Aorta (tissue), 5 donors: ENCODE measurements at places on chromosomes 5 and 9.

- H3K4me1 ChIP-seq = no peaks in the 10 kb centered on the region
- H3K4me3 ChIP-seq = no peak overlapping the region
- H3K27ac ChIP-seq = no peak overlapping the region
- no peak for DNase-seq
- no peaks in the 10 kb centered on the region for H3K36me3 ChIP-seq
- H3K27me3 ChIP-seq = no peaks in the 10 kb centered on the region
Measured at GRCh38 chr9:68997666-68998065, 16.2 kb downstream of the PRKACG start.

DNA sequence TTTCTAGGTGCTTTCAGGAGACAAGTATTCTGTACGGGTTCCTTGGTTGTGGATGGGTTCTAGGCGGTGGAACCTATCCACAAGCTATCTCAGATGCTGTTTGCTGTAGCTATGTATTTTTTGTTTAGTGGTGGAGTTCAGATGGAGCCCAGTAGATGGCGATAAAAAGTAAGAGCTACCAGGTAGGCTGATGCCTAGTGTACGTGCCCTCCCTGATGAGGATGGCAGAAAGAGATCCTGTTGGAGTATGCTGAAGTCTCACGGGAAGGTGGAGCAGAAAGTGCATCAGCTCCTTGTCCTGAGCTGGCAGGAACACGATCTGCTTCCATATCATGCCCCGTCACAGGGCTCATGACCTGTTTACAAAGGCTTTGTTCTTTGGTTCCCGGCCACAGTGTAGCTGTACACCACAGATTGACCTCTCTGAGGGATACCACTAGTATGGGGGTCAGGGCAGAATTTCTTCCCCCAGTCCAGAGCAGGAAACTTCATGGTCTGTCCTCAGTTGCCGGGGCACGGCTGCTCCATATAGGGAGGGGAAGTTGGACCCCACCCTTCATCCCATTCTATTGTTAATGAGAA is 12.6 kb upstream of the UGT3A2 start:
- H3K27me3 ChIP-seq = no peaks in the 10 kb centered on the region
- H3K4me3 ChIP-seq = no peak overlapping the region
- no peaks in the 10 kb centered on the region for H3K4me1 ChIP-seq
- H3K27ac ChIP-seq = no peak overlapping the region
- H3K36me3 ChIP-seq = no peaks in the 10 kb centered on the region

GRCh38 chr5:167602067-167602466 is 689.4 kb upstream of the WWC1 start:
- H3K4me3 ChIP-seq = no peak overlapping the region
- no peaks in the 10 kb centered on the region for H3K36me3 ChIP-seq
- H3K27me3 ChIP-seq = no peaks in the 10 kb centered on the region
- no peak for DNase-seq

DNA sequence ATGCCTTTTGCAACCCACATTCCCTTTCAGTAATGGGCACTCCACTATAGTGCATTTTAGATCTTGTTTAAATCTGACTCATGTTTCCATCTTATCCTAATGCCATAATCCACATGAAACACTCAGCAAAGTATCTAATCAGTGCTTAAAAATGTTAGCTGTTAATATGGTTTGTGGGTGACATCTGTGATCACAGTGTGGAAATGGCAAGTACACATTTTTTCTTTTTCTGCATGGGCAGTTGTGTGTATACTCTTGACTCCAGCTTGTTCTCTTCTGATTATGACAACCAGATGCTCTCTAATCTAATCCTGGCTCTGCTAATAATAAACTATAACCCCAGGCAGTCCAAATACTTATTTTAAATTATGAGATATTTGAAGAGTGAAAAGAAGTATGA is 103.3 kb downstream of the EDIL3 start:
- no peak for DNase-seq
- H3K36me3 ChIP-seq = no peaks in the 10 kb centered on the region
- no peak overlapping the region for H3K27ac ChIP-seq
- no peak overlapping the region for H3K4me3 ChIP-seq

DNA sequence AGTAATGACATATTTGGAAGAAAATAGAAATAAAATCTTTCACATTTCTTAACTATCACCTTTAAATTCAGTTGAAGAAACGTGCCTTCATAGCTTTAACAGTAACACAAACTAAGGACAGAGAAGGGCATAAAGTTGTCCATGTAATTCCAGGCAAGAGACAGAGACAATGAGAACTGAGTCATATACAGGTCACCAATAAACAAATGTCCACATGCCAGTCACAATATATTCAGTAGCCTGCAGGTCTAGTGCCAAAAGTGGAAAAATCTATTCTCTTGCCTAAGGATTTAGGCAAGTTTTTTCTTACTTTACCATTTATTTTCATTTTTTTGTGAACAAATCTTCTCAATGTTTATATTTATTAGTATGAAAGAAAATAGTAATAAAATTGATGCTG is 1711.5 kb upstream of the NUDT12 start:
- no peak for DNase-seq
- no peaks in the 10 kb centered on the region for H3K36me3 ChIP-seq
- H3K4me1 ChIP-seq = no peaks in the 10 kb centered on the region

- no peaks in the 10 kb centered on the region for H3K27me3 ChIP-seq
- DNase-seq = peak; percentile 57
- peak overlapping the region; percentile 0 for H3K4me3 ChIP-seq
- H3K36me3 ChIP-seq = no peaks in the 10 kb centered on the region
- no peak overlapping the region for H3K27ac ChIP-seq
Measured at GRCh38 chr5:93578813-93579691, 2.0 kb downstream of the NR2F1-AS1 start.

- peaks cover 4% of the 10 kb centered on the region for H3K4me1 ChIP-seq
- no peak for DNase-seq
- H3K27ac ChIP-seq = no peak overlapping the region
- H3K4me3 ChIP-seq = no peak overlapping the region
Measured at GRCh38 chr5:17258431-17258830, 41.0 kb downstream of the BASP1 start.
